ENCODE measurements at places on chromosomes 2 and 18.

DNA sequence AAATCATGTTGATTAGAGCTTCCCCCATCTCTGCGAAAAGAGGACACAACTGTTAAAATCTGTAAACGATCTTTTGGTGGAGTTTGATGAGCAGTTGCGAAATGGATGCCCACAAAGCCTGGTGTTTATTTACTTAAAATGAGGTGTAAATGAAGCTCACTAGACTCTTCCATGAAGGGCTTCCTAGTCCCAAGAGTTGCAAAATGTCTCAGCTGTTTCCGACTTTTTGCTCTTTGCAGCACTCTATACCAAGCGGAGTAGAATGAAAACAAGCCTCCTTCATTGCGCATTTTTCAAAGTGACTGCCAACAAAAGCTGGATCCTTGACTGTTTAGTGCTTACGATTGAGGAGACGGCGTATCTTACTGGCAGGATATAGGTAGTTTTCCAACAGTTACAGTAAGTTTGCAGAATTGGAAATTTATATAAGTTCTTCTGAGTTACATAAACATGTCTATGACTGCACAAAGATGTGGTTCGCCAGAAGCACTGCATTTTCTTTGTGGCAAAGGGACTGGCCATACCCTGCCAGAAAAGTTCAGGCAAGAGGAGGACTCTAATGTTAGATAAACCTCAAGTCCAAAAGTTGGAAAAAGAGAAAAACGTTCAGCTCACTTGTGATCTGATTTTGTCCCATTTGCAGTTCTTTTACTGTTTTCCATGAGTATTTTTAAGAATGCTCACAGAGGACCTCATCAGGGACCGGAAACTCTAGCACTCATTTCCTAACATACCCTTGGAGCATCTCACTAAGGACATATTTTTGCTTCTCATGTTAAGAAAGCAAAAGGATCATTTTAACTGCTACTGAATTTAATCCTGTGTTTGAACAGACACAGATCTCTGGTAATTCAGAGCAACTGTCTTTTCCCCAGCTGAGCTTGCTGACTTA lies 42.7 kb downstream of the COLEC12 start:
- DNase-seq = no peak

- no peak for DNase-seq
Measured at GRCh38 chr2:17969661-17970060, 91.2 kb downstream of the KCNS3 start.

GRCh38 chr18:21262979-21263378 lies 20.9 kb downstream of the GREB1L start:
- no peak for DNase-seq

GRCh38 chr18:3454365-3455089 lies 4.6 kb downstream of the TGIF1 start:
- DNase-seq = no peak

DNA sequence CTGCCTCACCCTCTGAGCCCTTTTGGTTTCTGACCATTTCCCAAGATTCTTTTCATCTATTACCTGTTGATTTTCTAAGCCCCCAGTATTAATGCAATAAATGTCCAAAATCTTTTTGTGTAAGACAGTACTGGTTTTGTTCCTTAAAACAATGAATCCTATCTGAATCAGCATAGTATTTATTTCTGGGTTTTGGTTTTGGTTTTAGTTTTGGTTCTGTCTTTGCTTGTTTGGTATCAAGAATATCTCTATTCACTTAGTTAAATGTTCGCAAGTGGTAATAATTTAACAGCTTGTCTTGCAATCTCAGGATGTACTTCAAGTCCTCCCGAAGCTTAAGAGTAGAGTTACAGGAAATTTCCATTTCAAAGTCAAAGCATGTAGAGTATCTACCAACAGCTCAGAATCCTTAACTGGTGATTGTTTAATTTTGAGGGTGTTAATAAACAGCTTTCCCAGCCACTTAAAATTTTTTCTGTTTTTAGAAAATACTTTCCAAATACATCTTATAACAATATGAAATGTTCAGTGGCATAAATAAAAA lies 67.7 kb upstream of the NEDD4L start:
- no peak for DNase-seq

- no peak for DNase-seq
Measured at GRCh38 chr2:46870051-46870839, 45.4 kb downstream of the MCFD2 start.

GRCh38 chr18:4130734-4131719 lies 324.1 kb downstream of the DLGAP1 start:
- DNase-seq = no peak

- DNase-seq = no peak
Measured at GRCh38 chr2:227252831-227253230, 72.2 kb upstream of the MFF start.

Measured in activated effector memory CD4-positive, alpha-beta T cell treated with Interleukin-2 at 50 U/mL for 16 hours (primary cell).